Stimulated activated CD8-positive, alpha-beta memory T cell treated with anti-CD3 and anti-CD28 coated beads, Interleukin-15, amount 100 ng/mL, for 24 hours (primary cell): ENCODE measurements at places on chromosomes 1 and 21.

DNA sequence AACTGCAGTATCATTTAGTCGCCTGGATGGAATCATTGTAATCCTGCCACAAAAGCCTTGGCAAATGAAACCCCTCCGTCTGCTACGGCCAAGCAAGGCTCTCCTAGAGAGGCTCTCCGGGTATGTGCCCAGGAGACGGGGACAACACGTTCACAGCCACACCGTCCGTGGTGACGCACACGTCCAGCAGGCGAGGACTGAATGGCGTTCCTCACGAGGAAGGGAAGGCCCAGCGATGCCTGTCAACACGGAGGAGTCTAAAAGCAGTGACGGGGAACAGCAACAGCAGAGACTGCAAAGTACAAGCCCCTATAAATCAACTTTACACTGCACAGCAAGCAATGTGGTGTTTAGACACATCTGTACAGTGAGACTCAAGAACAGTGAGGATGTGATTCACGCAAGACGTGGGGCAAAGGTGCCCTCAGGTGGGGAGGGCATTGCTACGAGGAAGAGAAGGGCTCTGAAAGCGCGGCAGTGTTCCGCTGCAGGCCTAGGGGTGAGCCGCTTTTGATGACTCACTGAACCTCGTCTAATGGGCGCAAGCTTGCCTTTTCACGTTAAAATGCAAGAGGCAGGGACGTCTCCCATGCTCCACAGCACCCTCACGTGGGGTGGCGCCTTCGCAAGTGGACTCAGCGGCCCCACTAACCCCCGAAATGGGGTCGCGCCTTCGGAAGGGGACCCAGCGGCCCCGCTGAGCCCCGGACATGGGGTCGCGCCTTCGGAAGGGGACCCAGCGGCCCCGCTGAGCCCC is 6.8 kb downstream of the WRAP73 start:
- DNase-seq = no peak

DNA sequence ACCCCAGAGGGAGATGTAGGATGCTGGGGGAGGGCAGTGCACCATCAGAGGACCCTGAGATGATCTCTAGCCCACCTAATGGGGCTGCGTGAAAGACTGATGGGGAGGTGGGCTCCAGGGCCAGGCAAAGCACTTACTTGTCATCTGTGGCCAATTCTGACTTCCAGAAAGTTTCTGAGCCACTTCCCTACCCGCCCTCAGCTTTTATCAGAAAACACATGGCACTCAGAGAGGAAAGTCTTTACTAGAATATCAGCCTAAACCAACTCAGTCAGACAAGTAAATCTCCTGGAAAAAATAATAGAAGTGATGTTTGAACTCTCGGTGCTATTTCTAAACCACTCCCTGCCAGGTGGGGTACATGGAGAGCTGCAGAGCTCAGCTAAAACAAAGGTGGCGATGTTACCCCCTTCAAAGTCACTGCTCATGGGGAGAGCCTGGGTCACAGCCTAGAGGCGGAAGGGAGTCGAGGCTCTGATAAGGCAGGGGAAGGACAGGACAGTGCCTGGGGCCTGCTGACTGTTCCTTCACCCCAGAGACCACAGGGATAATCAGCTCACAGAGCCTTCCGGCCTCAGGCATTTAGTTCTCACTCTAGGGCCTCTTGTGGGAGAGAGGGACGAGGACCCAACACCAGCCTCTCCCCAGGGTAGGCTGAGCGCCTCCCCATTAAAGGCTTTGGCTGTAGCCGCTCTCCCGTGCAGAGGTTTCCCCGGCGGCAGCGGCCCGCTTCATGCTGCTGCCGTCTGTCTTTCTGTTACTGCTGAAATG is 14.2 kb downstream of the SMIM12 start:
- no peak for DNase-seq

DNA sequence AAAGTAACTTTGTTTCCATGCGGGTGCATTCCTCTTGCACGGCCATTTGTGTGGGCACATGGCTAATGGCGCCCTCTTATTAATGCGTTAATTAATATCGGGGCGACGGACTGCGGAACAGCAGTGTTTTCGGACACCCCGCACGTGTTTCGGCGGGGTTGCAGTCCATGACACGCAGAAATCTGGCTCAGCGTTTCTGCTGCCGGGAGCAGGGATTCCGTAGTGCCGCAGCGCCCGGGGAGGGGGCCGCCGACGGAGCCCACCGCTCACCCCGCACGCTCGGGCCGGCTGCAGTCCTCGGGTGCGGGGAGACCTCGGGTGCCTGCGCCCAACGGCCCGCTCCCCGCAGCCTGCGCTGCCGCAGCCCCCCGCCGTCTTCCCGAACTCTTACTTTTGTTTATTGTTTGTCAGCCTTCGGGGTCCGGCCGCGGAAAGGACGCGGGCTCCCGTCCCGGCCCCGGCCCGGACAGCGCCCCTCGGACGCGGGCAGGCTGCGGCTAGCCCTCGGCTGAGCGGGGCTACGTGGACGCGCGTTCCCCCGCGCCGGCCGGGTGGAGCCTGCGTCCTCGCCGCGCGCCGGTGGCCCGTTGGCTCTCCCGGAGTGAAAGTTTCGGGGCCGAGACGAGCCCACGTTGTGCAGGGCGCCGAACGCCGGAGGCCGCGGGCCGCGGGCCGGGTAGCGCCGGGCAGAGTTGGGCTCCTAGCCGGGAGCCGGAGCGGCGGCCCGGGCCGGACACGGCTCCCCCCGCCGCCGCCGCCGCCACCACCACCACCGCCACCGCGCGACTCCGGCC is 849 bp downstream of the NFIA start:
- DNase-seq = no peak

GRCh38 chr1:177343445-177343844 is 172.7 kb downstream of the BRINP2 start:
- DNase-seq = no peak

- DNase-seq = no peak
Observed at GRCh38 chr1:160373696-160374095, 6.8 kb downstream of the NHLH1 start.

DNA sequence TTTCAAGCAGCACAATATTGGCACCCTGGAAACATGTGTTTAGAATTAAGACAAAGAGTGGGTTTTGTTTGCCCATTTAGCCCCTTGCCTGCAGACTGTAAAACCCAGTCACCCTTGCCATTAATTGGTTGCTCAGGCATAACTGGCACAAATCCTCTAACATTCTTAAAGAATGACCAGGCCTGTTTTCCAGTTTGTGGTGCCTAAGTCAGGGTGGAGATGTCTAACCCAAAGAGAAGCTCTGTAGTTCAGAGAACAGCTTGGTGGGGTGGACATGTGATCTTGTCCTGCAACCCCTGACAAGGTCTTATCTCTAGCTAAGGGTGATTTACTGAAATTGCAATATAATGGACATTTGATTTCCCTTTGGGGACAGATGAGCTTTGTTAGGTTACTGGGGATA is 8.8 kb upstream of the ANGPTL7 start:
- DNase-seq = no peak

DNA sequence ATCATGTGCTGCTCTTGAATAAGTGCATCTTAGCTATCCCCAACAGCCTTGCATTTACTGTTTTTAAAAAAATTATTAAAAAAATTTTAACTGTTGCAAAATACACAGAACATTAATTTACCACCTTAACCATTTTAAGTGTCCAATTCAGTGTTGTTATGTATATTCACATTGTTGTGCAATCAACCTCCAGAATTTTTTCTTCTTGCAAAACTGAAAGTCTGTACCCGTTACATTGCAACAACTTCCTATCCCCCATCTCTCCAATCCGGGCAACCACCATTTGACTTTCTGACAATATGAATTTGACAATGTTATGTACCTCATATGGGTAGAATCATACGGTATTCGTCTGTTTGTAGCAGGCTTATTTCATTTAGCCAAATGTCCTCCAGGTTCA is 83.1 kb downstream of the FMN2 start:
- DNase-seq = no peak

- DNase-seq = no peak
Observed at GRCh38 chr1:10449751-10450150, at the start of gene CORT. TSS of gene CORT (plus strand) at chr1:10450031. CDS start at chr1:10450224, 193 bp downstream.

- DNase-seq = no peak
Observed at GRCh38 chr1:226433341-226433720, 25.4 kb upstream of the PARP1 start.

GRCh38 chr1:21801100-21801499 is 11.0 kb upstream of the LDLRAD2 start:
- no peak for DNase-seq

GRCh38 chr1:157292809-157293564 is 154.8 kb upstream of the ETV3 start:
- DNase-seq = no peak

DNA sequence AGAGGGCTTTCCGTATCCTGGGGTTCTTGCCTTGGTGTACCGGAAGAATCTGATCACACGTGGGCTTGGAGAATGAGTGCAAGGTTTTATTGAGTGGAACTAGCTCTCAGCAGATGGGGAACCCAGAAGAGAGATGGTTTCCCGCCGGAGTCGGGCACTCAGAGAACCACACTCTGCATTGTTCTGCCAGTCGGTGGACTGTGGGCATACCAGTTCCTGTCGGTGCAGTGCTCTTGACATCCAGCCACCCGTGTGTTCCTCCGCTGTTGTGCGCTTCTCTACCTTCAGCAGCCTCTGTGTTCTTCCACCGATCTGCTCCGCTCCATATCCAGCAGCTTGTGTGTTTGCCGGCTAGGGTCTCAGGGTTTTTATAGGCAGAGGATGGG is 10.8 kb upstream of the PPIE start:
- no peak for DNase-seq

DNA sequence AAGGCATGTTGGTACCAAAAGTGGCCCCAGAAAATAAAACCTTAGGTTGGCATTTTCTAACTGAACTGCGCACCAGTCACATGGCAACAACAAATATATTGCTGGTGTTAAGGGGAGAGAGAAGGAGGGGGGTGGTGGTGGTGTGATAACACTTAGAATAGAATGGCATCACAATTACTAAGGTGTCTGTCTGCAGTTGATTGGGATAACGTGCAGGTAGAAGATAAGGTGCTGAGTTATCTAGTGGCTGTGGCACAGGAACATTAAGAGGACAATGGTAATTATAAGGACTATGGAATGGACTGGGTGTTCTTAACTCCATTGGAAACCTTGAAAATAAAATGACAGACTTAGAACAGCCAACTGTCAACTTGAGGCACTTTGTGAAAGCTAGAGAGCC is 1.4 kb upstream of the YIPF1 start:
- DNase-seq = no peak

GRCh38 chr1:212231372-212231771 is 53.8 kb upstream of the PPP2R5A start:
- DNase-seq = no peak
